ENCODE measurements at places on chromosomes 6 and 20.

DNA sequence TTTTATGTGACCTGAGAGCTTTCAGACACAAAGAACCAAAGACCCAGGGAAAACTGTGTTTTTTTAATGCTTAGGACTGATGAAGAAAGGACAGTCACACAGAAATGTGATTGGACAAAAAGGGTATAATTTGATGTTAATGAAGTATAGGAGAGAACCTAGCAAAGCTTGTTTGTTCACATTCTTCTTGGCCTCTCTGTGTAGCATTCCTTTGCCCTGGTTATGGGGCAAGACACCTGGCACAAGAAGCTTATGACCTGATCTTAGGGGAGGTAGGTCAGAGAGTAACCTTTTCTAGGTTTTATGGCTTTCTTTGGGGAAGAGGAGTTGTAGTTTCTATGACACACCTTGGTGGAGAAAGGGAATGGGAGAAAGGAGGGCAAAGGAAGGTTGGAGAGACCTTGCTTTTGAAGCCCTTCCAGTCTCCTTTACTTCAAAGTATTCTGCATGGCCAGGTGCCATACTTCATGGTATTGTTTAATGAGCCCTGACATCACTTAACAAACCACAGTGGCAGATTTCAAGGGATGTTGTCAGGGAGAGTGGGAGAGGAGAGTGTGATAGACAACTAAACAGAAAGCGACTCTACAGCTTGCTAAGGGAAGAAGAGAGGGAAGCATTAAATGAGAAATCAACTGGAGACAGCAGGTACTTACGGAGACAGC is 701.8 kb upstream of the FLRT3 start:
- DNase-seq = no peak

GRCh38 chr6:24951811-24952299 is 16.1 kb upstream of the RIPOR2 start:
- peak; percentile 80 for DNase-seq

DNA sequence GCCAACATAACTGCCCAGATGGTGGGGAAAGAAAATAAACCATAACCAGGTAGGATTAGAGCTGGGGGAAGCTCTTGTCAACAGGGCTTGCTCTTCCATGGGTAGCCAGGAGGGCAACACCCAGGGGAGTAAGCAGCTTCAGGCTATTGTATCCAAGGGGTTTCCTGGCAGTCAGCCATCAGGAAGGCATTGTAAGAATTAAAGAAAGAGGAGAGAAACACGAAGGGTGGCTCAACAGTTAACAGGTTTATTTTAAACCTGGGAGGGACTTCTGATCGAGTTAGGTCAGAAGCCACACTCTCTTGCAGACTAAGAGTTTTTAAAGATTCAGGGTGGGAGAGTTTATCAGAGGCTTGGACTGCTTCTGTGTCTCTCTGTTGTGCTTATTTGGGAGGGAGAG is 114.2 kb downstream of the QRSL1 start:
- DNase-seq = no peak

GRCh38 chr6:30013291-30013922 is 47.7 kb upstream of the POLR1H start:
- DNase-seq = no peak

GRCh38 chr20:50710492-50711063 is 19.2 kb upstream of the RIPOR3 start:
- DNase-seq = no peak

- no peak for DNase-seq
Measured at GRCh38 chr6:81937296-81937937, 184.9 kb upstream of the TENT5A start.

Measured in CD8-positive, alpha-beta memory T cell (primary cell).